ENCODE measurements at places on chromosomes 3 and 15.

GRCh38 chr3:192339214-192339613 is 388.1 kb downstream of the FGF12 start:
- no peak for DNase-seq

- no peak for DNase-seq
These were observed 190.9 kb downstream of the FAM43A start for GRCh38 chr3:194876403-194877095.

DNA sequence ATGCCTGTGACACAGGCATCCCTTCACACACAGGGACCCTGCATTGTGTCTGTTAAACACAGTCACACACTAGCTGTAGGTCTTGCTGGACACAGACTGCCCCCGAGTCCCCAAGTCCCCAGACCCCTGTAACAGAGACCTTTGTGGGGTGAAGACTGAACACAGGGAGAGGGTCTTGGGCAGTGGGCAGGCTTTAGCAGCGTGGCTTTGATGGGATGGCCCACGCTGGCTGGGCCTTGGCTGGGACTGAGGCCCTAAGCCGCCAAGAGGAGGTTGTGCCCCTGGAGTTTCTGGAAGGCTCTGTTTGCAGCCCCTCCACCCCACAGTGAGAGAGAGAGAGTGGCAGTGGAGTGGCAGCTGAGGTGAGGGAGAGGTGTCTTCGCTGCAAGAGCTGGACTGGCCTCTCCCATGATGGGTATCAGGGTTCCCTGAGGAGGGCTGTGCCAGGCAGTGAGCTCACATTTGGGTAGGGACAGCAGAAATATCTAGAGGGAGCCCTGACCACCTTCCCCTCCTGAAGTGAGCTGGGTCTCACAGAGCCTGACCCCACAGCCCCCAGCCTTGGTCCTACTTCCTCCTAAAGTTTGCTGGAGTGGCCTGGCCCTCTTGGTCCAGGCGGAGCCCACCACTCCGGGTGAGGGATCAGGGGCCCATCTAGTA is 635 bp upstream of the VILL start:
- DNase-seq, result no peak

DNA sequence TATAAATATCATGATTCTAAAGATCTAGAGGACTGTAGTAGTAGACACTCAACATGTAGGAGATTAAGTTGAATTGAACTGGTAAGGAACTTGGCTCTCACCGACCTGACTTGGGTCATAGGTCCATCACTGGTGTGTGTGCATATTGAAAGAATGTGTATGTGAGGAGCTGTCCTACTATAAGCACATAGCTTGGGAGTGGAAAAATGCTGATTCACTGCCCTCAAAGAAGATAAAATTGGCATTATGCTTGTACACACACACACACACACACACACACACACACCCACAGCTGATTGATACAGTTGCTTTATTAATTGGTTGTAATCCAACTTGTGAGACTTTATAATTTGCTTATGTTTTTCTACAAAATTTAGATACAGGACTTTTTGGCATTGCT is 411.0 kb upstream of the NR2F2 start:
- no peak for DNase-seq

DNA sequence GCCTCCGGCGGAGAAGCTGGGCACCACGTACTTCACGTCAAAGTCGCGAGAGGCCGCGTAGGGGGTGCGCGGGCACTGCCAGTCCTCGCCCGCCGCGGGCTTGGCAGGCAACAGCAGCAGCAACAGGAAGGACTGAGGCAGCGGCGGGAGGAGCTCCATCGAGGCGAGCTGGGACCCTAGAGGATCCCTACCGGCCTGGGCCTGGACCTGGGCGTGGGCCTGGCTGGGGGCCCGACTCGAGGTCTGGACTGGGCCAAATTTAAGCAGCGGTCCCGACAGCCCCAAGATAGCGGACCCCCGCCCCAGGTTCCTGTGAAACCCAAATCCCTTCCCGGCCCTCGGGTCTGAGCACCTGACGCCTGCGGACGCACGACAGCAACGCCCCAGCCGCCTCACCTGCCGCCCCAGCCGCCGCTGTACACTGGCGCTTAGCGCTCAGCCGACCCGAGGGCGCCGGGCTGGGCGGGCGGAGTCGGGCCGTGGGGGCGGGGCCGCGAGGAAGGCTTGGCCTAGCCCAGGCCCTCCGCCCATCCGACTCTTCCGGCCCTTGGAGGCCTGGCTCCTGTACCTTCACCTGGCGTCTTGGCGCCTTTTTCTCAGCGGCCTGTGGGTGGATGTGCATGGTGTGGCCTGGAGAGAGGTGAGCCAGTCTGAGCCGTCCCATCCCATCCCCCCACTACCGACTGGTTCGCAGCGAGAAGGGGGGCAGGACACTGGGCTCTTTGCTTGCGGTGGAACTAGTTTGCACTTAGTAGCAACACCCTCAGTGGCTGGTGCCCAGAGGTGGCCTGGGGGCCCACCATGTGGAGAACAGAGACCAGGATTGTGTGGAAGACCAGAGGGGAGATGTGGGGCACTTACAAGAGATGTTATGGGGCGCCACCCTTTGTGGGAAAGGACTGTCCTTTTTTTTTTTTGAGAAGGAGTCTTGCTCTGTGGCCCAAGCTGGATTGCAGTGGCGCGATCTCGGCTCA is at the start of gene MST1R:
Gene MST1R (minus strand): TSS at position 423 of the 974 bp plus-strand sequence. CDS start 264 bp downstream, at position 159.
- peak; percentile 64 for DNase-seq

DNA sequence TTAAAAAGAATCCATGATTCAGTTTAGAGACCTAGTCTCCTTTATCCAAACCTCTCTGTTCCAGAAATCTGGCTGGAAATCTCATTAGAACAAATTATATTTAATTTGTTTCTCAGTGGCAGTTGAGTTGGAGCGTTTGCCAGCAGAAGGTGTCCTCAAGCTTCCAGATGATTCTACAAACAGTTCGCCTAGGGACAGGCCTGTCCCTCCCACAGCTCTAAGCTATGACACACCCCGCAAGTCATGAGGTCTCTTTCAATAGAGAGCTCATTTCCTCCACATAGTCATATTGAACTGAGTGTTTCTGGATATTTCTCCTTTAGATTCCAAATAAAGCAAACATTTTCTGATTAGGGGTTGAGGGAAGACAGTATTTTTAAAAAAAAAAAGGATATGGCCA is 230.3 kb downstream of the ATP8B4 start:
- DNase-seq, result no peak

DNA sequence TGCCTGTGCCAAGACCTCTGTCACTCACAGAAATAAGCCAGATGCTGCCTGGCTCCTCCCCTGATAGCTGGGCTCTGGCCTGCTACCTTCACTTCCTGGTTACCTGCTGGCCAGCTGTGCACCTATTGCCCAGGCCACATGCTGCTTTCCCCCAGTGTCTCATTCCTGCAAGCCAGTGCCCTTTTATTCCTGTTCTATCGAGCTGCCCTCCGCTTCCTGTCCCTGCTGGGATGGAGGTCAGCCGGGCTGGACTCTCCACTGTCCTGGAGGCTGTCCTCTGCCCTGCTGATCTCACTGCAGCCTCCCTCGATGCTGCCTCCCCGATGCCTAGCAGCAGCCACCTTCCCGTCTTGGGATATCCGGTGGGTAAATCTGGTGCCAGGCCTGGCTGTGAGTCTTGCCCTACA is 37.0 kb upstream of the SNRPA1 start:
- no peak for DNase-seq

DNA sequence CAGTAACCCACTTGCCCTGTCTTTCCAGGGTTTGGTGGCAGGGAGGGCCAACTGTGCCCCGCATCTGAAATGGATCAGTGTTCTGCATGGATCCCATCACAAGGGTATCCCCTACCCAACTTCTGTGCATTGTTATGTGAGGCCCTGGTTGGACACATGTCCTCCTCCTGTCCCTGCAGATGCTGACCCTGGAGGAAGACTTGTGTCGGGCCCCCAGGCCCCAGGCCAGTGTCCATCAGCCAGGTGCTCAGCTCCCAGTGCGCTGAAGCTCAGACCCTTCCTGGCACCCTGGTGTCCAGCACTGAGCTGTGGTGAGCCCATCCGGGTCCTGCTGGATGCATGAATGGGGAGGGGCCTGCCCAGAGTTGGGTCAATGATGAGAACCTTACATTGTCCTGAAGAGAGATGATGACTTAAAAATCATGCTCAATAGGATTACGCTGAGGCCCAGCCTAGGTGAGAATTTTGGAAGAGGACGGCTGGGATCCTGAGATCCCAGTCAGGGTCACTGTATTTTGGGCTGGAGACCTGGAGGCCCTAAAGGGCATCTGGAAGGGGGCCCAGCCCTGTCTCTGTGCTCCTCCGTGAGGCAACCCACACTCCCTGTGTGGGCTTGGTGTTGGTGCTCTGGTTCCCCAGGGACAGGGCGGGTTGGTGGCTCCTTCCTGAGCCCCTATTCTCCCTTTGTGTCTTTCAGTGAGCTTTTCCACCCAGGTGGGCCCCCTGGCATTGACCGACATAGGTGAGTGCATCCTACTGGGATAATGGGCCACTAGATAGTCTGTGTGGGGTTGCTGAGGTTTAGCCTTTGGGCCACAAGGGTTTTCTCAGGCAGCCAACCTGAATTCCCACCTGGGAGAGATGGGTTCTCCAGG is 199.1 kb downstream of the UBE3A start:
- DNase-seq, result no peak

- DNase-seq, result no peak
These were observed 107.2 kb downstream of the IL1RAP start for GRCh38 chr3:190620886-190621608.

GRCh38 chr15:81165535-81165934 is 31.1 kb upstream of the IL16 start:
- no peak for DNase-seq

- DNase-seq, result no peak
These were observed 91.0 kb downstream of the XXYLT1 start for GRCh38 chr3:195179776-195180489.

GRCh38 chr3:157444797-157445184 is 8.1 kb downstream of the PTX3 start:
- DNase-seq, result no peak

- DNase-seq, result no peak
These were observed 380.9 kb downstream of the EDEM1 start for GRCh38 chr3:5568451-5568850.

DNA sequence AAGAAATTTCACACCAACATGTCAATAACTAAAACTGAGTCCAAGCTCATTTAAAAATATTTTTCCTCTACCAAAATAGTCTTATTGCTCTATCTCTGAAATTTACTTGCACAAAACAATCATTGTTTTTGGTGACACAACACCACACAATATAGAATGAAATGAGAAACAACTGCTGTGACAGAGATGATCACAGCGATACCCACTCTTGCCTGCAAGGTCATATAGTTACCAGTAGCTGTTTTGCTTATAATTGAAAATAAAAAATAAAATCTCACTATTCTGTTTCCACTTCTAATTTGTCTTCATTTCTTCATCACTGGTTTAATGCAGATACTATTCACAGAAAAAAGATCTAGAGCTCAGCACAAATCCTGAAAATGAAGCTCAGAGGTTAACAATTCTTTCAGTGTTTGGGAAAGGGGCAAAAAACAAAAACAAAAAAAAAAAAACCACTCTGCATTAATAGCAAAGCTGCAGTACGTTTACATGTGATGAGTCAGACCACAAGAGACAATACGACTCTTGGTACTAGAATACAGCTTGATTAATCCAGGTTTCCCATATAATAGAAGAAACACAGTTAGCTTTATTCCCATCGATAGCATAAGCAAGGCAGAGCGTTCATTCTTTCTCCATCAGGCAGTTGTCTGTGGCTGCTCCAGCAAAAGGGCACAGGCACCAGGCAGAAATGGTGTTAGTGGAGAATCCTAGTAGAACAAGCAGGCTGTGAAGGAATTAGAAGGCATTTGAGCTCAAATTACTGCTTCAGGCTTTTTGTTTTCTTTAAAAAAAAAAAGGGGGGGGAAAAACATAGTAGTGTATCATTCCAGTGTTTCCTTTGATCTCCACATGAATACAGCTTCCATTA is 773 bp downstream of the ANKRD28 start:
- DNase-seq, result no peak

GRCh38 chr3:129524081-129524480 is 4.4 kb upstream of the RHO start:
- no peak for DNase-seq

DNA sequence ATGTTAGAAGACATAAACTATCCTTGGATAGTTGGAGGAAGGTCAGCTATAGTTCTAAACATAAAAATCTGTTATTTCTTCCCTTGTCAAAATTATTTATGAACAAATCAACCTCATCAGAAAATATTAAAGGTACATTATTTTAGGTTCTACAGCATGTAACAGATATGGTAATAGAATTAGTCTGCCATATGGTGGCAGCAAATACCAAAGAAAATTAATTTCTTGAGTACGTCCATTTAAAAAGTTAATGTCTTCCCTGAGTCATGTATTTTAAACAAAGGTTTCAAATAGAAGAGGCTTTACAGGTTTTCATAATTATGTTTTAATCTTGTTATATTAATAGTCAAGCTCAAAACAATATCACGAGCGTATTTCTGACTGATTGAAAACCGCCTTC is 17.9 kb upstream of the ANKRD28 start:
- DNase-seq, result no peak

GRCh38 chr15:36959746-36960145 is 140.6 kb downstream of the MEIS2 start:
- no peak for DNase-seq

GRCh38 chr3:159910991-159911663 is 77.5 kb upstream of the IL12A start:
- no peak for DNase-seq

DNA sequence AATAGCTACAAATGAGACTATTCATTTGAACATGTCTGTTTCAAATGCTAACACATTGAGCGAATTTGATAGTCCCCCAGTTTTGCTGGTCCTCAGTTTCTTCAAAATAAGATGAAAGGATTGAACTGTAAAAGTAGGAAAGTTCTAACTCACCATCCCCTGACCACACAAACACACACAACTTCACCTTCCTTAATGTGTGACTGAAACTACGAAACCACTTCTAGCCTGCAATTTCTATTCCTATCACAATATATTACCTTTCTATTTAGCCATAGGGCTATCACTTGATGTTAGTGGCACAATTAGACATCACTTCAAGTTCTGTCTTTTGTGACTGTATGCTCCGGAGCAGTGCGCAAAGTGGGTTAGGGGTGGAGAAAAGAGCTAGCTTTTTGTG is 14.9 kb downstream of the BTLA start:
- no peak for DNase-seq

- no peak for DNase-seq
These were observed 103.5 kb downstream of the SEMA5B start for GRCh38 chr3:122924056-122924455.

DNA sequence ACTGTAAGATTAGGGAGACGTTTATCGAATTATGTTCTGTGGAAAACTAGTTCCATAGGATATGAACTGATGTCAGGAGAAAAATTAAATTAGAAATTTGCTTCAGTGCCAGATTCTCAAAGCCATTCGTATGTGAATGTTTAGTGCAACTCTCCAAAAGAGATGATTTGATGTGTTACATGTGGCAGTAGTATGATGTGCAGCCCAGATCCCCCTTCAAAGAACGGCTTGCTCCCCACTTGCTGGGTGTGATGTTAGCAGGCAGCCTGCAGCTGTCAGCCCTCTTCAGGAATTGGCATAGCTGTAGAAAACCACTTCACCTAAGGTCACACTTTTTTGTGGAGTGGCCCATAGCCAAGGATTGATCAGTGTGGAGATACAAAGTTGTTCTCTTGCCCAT is 127.0 kb upstream of the CCDC54 start:
- DNase-seq, result no peak

- no peak for DNase-seq
These were observed 1.8 kb upstream of the SKOR1 start for GRCh38 chr15:67823314-67824196.

- peak; percentile 63 for DNase-seq
These were observed 18.8 kb downstream of the PSTPIP1 start for GRCh38 chr15:77013776-77014131.

- no peak for DNase-seq
These were observed 42.1 kb downstream of the CORO2B start for GRCh38 chr15:68620721-68621527.

- no peak for DNase-seq
These were observed 13.9 kb downstream of the PCYT1A start for GRCh38 chr3:196273655-196274054.
